ENCODE measurements at places on chromosomes 3 and 15. TPM values are rescaled to one million over a fixed set of nuclear protein-coding genes. Genes with fewer than 3 reads are reported as not detected.

AQR gene
- total RNA-seq, result 44.5 TPM

DNA sequence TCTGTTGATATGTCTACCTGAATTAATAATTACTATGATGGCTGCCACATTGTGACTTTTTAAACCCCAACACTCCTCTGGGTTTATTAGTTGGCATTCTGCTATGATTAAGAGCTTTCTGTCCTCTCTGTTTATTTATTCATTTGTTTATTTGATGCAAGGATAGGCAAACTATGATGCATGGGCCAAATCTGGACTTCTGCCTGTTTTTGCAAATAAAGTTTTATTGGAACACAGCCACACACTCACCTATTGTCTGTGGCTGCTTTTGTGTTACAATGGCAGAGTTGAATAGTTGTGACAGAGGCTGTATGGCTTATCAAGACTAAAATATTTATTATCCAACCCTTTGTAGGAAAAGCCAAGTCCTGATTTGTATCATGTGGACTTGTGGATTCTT is 48.3 kb upstream of the C3orf80 start:
- DNase-seq, result no peak
- H3K36me3 ChIP-seq, result no peaks in the 10 kb centered on the region
- peaks cover 6% of the 10 kb centered on the region for H3K27me3 ChIP-seq
- H3K4me1 ChIP-seq, result no peaks in the 10 kb centered on the region
- no peak overlapping the region for H3K27ac ChIP-seq

SLC24A5 gene
- total RNA-seq, result not detected

DNA sequence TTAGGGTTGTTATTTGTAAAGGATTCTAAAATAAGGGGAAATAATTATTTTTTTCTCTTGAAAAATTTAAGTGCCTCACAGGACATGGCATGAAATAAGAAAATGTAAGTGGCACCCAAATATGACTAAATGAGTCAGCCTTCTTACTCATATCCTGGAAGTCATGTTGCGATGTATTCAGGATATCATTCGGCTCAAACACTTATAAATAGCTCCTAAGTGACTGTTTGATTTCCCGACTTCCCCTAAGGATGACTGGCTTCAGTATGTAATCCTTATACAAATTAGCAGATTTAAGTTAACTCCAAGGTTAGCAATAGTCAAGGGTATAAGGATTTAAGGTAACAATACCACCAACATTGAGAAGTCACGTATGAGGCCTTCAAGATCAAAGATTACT is 57.3 kb upstream of the OSTN start:
- H3K4me3 ChIP-seq, result no peak overlapping the region
- no peak for DNase-seq
- no peaks in the 10 kb centered on the region for H3K27me3 ChIP-seq
- peaks cover 4% of the 10 kb centered on the region for H3K36me3 ChIP-seq
- no peak overlapping the region for H3K27ac ChIP-seq

GRCh38 chr3:159652452-159652851 is 336.2 kb upstream of the IL12A start:
- no peaks in the 10 kb centered on the region for H3K36me3 ChIP-seq
- DNase-seq, result no peak
- H3K4me1 ChIP-seq, result no peaks in the 10 kb centered on the region
- H3K27ac ChIP-seq, result no peak overlapping the region

DNA sequence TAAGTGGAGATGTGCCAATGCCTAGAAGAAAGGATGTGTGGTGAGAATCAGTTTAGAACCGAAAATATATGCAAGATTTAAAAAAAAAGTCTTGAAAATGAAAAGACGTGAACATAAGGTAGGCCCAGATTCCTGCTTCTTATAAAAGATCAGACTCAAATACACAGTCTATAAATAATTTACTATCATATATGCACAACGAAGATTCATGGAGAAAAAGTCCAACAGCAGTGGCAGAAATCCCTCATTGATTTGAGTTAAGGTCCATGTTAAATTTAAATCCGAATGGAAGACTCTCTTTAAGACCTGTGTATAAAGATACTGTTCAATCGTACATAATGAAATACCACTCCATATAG is 227.2 kb downstream of the OCA2 start:
- no peak for DNase-seq
- H3K27me3 ChIP-seq, result no peaks in the 10 kb centered on the region
- H3K36me3 ChIP-seq, result no peaks in the 10 kb centered on the region

DNA sequence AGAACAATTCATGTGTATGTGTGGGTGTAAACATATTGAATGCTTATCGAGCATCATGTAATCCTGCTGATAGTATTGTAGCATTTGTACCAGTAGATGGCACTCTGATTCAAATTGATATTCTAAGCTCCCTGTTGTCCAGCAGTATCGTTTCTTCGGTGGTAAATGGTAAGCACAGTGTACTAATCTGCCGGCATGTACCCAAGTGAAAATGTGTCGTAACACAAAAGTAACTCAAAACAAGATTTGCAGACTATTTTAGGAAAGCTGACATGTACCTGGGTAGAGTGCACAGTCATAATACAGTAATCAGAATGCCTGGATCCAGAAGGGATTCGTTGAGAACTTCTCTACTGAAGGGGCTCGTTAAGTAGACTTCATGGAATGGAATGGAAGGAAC is 31.7 kb upstream of the MNS1 start:
- no peaks in the 10 kb centered on the region for H3K36me3 ChIP-seq
- H3K4me1 ChIP-seq, result peaks cover 3% of the 10 kb centered on the region
- no peak for DNase-seq
- peaks cover 39% of the 10 kb centered on the region for H3K27me3 ChIP-seq

DNA sequence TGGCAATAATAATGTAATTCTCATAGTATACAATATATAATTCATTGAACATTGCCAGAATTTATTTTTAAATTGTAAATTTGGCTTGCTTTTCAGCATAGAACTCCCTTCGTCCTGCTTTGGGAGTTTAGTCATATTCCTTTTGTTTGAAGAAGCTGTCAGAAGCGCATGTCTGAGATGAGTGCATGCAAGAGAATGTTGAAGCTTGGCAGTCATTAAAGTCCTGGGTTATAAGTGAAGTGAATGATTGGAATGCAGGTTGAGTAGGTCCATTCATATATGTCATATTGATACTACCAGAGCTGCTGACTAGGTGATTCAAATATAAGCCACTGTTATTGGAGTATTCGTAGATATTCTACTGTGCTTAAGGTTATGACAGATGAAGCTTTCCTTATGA is 243.6 kb upstream of the MDFIC2 start:
- no peaks in the 10 kb centered on the region for H3K4me1 ChIP-seq
- H3K36me3 ChIP-seq, result no peaks in the 10 kb centered on the region
- peaks cover 17% of the 10 kb centered on the region for H3K27me3 ChIP-seq
- H3K27ac ChIP-seq, result no peak overlapping the region

GRCh38 chr15:68621535-68621934 is 42.7 kb downstream of the CORO2B start:
- no peaks in the 10 kb centered on the region for H3K36me3 ChIP-seq
- no peak for DNase-seq
- H3K4me3 ChIP-seq, result no peak overlapping the region

DNA sequence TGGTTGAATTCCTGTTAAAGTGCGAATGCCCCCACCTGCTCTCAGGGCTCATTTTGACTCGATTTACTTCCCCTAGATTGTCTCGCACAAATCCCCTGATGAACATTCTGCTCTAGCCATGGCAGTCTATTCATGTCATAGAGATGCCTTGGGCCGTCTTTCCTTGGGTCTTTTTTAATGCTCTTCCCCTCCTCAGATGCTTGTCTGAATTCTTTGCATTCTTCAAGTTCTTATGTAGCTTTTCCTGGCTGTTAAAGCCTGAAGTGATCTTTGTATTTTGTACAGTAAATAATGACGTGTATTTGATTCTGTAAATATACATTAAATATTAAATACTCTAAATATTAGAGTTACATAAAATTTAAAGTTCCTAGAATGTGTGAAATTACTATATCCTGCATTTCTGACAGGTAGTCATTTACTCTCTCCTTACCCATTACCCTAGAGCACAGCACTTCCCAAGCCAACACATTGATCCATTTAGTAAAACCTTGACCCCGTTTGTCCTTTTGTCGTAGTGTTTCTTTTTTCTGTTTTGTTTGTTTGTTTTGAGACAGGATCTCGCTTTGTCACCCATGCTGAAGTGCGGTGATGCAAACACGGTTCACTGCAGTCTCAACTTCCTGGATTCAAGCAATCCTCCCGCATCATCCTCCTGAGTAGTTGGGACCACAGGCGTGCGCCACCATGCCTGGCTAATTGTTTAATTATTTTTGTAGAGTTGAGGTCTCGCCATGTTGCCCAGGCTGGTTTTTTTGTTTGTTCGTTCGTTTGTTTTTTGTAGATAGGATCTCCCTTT is 47.9 kb downstream of the YEATS2 start:
- H3K36me3 ChIP-seq, result peaks cover 20% of the 10 kb centered on the region
- no peaks in the 10 kb centered on the region for H3K27me3 ChIP-seq
- H3K4me1 ChIP-seq, result no peaks in the 10 kb centered on the region
- no peak for DNase-seq
- H3K4me3 ChIP-seq, result no peak overlapping the region

ANKUB1 gene
- total RNA-seq, result not detected

OCA2 gene
- not detected for total RNA-seq

STAC gene
- not detected for total RNA-seq

- H3K27me3 ChIP-seq, result peaks cover 37% of the 10 kb centered on the region
- no peak overlapping the region for H3K4me3 ChIP-seq
- no peak for DNase-seq
Observed at GRCh38 chr15:88615303-88616107, 5.6 kb upstream of the AEN start.

FGD5 gene
- total RNA-seq, result not detected

DLL4 gene
- not detected for total RNA-seq

CYP8B1 gene
- total RNA-seq, result 0.14 TPM

RNU5B-1 gene
- not detected for total RNA-seq

DNA sequence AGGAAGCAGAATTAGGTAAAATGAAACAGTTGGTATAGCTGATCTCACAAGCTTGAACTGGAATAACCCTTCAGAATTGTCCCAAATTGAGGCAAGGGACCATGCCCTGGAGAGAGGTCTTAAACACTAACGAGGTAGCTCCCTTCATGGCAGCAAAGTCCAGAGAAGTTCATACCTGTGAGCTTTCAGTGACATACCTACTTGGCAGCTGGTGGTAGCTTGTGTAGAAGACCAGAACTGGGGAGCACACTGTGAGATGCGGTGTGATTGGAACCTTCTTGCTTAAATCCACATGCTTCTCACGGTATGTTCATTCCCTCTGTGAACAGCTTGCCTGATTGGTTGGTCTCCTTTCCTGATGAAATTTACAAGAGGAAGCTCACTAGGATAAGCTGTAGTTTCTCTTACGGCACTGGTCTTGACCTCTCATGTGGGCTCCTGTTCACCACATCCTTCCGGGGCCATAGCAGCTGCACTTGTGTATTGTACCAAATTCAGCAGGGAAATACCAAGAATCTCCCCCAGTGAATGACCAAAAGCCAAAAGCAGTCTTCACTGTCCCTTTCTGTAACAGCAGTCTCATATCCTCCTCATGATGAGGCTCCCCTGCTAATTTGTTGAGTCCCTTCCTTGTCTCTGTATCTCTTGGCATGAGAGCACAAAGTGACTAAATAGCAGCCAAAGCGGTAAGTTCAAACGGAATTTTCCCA is 483.7 kb upstream of the FRG2C start:
- no peak for DNase-seq
- no peaks in the 10 kb centered on the region for H3K36me3 ChIP-seq
- H3K27ac ChIP-seq, result no peak overlapping the region
- H3K4me3 ChIP-seq, result no peak overlapping the region
- no peaks in the 10 kb centered on the region for H3K27me3 ChIP-seq

DNA sequence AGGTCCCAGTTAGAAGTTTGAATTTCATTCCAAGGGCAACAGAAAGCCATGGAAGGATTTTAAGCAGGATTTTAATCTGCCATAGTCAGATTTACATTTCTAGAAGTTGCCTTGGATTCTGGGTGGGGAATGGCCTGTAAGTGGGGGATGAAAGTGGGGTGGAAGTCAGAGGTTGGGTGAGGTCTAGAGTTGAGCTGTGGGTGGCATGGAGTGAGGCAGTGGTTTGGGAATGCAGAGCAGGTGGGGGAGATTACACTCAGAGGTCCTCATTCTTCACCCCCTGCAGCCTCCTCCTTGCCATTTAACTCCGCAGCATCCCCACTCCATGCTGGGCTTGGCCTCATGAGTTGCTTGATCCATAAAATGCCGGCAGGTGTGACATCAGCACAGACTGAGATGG is 32.0 kb upstream of the CCDC174 start:
- H3K27ac ChIP-seq, result no peak overlapping the region
- no peaks in the 10 kb centered on the region for H3K4me1 ChIP-seq
- DNase-seq, result no peak
- H3K36me3 ChIP-seq, result no peaks in the 10 kb centered on the region
- no peak overlapping the region for H3K4me3 ChIP-seq
- peaks cover 25% of the 10 kb centered on the region for H3K27me3 ChIP-seq

DNA sequence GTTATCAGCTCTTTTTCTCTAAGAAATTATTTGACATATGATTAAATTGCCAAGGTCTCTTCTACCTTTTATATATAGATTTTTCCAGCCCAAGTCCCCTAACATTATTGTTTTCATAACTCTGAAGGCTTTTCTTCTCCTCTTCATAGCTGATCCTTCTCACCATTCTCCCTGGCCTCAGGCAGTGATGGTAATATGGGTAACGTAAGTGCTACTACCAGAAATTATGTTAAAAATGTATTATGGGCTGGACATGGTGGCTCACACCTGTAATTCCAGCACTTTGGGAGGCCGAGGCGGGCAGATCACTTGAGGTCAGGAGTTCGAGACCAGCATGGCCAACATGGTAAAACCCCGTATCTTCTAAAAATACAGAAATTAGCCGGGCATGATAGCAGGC is 29.2 kb downstream of the BMF start:
- H3K27me3 ChIP-seq, result peaks cover 33% of the 10 kb centered on the region
- no peak for DNase-seq
- H3K4me3 ChIP-seq, result no peak overlapping the region
- peaks cover 12% of the 10 kb centered on the region for H3K4me1 ChIP-seq
- H3K36me3 ChIP-seq, result no peaks in the 10 kb centered on the region
- H3K27ac ChIP-seq, result no peak overlapping the region

POTEB2 gene
- not detected for total RNA-seq

DNA sequence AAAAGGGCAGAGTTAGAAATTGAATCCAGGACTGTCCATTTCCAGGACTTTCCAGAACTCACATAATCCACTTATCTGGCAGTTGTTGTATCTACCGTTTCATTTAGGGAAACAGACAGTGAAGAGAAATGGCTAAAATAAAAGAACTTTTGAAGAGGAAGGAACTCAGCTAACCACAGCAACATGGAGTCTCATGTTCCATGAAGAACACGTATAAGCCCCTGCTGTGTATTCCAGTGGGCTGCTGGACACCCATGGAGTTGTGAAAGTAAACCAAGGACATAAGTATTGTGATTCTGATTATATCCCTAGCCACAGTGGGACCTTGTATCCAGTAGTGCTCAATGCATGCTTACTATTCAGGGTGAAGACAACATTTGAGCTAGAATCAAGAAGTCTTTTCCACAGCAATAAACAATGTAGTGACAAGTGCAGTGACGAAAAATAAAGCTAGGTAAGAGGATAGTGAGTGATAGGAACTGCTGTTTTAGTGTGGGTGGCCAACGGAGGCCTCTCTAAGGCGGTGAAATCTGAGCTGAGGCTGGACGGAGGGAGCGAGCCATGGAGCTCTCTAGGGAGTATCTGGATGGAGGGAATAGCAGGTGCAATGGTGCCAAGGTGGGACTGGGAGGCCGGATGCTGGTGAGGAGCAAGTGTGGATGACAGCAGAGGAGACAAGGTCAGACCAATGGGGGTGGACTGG is 26.8 kb upstream of the TRH start:
- H3K4me1 ChIP-seq, result no peaks in the 10 kb centered on the region
- H3K27me3 ChIP-seq, result peaks cover 13% of the 10 kb centered on the region
- no peak for DNase-seq
- H3K36me3 ChIP-seq, result no peaks in the 10 kb centered on the region
- no peak overlapping the region for H3K27ac ChIP-seq
- no peak overlapping the region for H3K4me3 ChIP-seq

- H3K4me3 ChIP-seq, result no peak overlapping the region
- no peaks in the 10 kb centered on the region for H3K36me3 ChIP-seq
- no peak overlapping the region for H3K27ac ChIP-seq
- DNase-seq, result no peak
Observed at GRCh38 chr15:53807501-53807900, 48.0 kb upstream of the WDR72 start.
